ENCODE measurements at places on chromosomes 12 and 14.

- DNase-seq: no peak
These were observed 81.8 kb upstream of the FOXN3 start for GRCh38 chr14:89498878-89499277.

- DNase-seq: no peak
These were observed 66.5 kb downstream of the PUS7L start for GRCh38 chr12:43692064-43692463.

- peak; percentile 54 for DNase-seq
These were observed 269.6 kb downstream of the ADGRD1 start for GRCh38 chr12:131223171-131223761.

GRCh38 chr14:58082011-58082410 is 70.0 kb downstream of the ARMH4 start:
- no peak for DNase-seq

DNA sequence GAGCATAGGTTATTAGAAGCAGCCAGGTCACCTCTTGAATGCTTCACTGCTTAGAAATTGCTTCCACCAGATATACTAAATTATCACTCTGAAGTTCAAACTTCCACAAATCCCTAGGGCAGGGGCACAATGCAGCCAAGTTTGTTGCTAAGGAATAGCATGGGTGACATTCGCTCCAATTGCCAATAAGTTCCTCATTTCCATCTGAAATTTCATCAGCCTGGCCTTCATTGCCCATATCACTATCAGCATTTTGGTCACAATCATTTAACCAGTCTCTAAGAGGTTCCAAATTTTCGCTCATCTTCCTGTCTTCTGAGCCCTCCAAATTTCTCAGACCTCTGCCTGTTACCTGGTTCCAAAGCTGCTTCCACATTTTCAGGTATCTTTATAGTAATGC is 356.1 kb downstream of the DAD1 start:
- DNase-seq: no peak

DNA sequence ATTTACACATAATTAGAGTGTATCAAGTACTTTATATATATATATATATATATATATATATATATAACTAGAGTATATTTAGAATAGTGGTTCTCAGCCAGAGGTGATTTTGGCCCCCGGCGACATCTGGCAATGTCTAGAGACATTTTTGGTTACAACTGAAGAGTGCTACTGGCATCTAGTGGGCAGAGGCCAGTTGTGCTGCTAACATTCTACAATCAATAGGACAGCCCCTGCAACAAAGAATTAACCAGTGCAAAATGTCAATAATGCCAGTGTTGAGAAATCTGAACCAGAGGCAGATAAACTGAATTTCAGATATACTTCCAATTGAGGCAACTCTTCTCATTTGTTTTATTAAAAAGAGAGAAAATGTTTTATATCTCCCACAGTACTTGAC is 8.9 kb downstream of the GTF2A1 start:
- DNase-seq: no peak

DNA sequence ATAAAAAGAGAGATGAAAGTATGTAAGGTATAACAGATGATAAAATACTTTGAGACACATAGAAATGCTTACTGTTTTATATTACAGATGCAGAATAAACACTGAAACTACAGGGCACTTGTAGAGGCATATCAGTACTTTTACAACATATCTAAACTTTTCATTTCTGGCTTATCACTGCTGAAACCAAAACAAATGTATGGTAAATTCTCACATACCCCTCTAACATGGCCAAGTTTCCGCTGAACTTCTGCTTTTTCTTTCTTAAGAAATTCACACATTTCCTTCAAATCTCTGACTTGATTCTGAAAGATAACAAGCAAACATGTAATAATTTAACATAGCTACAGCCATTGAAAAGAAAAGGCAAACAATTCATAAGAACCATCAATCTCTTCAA is 33.3 kb upstream of the C12orf50 start:
- DNase-seq: no peak

GRCh38 chr12:125773033-125773640 is 707.9 kb downstream of the AACS start:
- no peak for DNase-seq
